ENCODE measurements at places on chromosomes 16 and 17.

GRCh38 chr17:4364622-4365041, 1.8 kb downstream of the UBE2G1 start:
- DNase-seq, result no peak

DNA sequence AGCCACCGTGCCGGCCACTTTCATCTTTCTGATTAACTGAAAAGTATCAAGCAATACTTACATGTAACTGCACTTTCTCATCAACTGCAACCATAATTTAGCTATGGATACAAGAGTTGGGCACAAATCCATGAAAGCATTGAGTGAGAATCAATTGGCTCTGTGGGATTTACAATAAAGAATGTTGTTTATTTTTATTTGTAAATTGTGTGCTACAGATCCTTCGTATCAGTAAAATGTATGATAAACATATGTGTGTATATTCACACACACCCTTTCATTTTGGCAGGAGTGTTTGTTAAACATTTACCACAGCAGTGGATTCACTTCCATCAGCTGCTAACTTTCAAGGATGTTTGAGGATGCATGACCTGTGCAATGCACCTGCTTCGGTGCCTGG, 411.0 kb downstream of the WWOX start:
- DNase-seq, result no peak

DNA sequence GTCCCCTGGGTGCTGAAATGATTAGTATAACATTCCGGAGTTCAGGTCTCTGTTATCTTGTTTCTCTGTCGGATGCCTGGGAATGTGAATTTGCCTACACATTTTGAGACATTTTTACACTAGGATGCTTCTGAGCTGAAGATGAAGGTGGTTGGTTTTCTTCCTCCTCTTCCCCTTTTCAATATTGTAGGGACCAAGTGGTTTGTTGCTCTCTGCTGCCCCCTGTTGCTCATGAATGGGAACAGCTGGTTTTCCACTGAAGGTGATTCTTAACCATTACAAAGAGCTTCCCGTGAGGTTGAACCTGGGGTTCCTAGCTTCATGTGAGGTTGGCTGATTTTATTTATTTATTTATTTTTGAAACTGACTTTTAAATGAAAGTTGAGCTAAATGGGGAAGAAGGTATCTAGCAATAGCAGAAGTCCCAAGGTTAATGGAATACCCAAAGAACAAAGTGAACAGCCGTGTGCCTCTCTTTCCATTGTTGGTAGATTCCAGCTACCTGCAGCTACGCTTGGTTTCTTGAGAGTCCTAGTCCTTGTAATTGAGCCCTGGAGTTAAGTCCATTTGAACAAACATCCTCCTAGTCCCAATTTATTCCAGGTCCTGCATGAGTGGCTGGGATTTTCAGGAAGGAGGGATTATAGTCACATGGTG, 983.9 kb upstream of the EEF2KMT start:
- peak; percentile 17 for DNase-seq

DNA sequence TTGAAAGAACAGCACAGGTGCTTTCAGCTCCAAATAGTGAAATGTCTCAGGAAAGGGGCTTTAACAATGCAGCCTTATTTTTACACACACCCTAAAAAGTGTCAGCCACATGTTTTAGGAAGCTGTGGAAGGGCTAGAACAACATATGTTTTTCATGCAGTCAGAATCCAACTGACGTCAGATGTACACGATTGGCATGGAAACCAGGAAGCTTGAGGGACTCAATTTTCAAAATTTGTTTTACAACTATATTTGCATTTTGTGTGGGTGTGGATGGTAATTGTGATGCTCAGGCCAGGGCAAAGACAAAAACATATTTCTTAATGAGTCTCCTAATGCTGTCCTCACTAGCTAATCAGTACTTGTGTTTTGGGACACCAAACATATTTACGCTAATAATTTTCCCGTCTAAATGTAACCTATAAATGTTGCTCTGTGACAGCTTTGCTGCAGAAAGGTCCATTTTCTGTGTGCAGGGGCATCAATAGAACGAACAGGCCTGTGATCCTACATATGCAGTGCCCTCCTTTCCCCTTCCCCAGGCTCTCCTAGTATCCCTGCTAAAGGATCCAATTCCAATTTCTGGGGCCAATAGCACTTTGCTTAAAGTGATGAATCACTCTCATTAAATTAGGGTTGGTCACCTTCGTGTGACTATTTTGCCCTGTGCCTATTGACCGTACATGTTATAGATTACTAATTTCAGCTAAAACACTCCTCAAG, 434.0 kb upstream of the CDH5 start:
- DNase-seq, result no peak

- DNase-seq, result no peak
Observed at GRCh38 chr17:48132385-48132784, 24.8 kb downstream of the SNX11 start.

DNA sequence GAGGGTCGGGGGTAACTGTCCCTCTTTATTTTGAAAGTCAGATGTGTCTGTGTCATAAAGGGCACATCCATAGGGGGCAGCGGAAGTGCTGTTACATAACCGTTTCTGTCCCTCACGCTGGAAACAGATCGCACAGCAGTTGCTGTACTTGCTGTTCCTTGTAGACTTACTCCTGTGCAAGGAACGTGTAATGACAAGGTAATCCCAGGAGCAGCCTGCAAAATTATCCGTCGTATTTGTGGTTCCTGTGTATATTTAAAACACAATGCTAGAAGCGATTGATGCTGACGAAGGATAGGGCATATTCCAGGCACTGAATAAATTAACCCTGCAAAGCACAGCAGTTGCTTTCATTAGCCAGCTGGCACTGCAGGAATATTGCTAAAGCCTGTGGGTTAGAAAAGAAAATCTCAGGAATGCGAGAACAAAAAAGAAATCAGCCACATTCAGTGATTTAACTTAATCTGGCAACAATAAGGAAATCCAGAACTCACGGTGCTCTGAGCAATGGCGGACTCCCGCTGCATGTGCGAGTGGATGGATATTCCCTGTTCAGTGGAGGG, 76.2 kb downstream of the SPECC1 start:
- no peak for DNase-seq

GRCh38 chr17:74307984-74308773, 17.8 kb upstream of the KIF19 start:
- no peak for DNase-seq
